ENCODE measurements at places on chromosomes 4 and X. TPM values are rescaled to one million over a fixed set of nuclear protein-coding genes. Genes with fewer than 3 reads are reported as not detected.

SLC26A1 gene
- 0.28 TPM for total RNA-seq

SRD5A3 gene
- 6.2 TPM for total RNA-seq

GLUD2 gene
- total RNA-seq: 1.00 TPM

MAML3 gene
- total RNA-seq: 0.37 TPM

FMR1NB gene
- not detected for total RNA-seq

CNKSR2 gene
- total RNA-seq: 1.6 TPM

PNMA3 gene
- total RNA-seq: 0.28 TPM

ENOX2 gene
- total RNA-seq: 8.0 TPM

MAGEA4 gene
- total RNA-seq: not detected

MAGEC2 gene
- total RNA-seq: 0.14 TPM

IKBKG gene
- total RNA-seq: 13.7 TPM

INTU gene
- 5.7 TPM for total RNA-seq

PNMA5 gene
- not detected for total RNA-seq

DGAT2L6 gene
- total RNA-seq: not detected

TMEM150C gene
- 0.65 TPM for total RNA-seq

PPM1K gene
- total RNA-seq: 10.1 TPM

CFI gene
- 6.9 TPM for total RNA-seq

RBM41 gene
- total RNA-seq: 11.8 TPM

CT55 gene
- total RNA-seq: not detected

AP1AR gene
- 23.6 TPM for total RNA-seq

AWAT1 gene
- total RNA-seq: not detected

UGT2A1 gene
- total RNA-seq: not detected

RRH gene
- 0.09 TPM for total RNA-seq

PRR32 gene
- not detected for total RNA-seq

ADH7 gene
- not detected for total RNA-seq

PIN4 gene
- 22.2 TPM for total RNA-seq

BEX2 gene
- 1.3 TPM for total RNA-seq

GPC3 gene
- 1.9 TPM for total RNA-seq

CLIC2 gene
- total RNA-seq: 3.9 TPM

UGT8 gene
- total RNA-seq: not detected

TBC1D9 gene
- 26.5 TPM for total RNA-seq

CFAP47 gene
- total RNA-seq: under 0.01 TPM

USP17L24 gene
- not detected for total RNA-seq

UGT2B15 gene
- total RNA-seq: not detected

GLRA2 gene
- total RNA-seq: not detected

FGFBP1 gene
- not detected for total RNA-seq

ODAPH gene
- not detected for total RNA-seq

ZGRF1 gene
- 3.6 TPM for total RNA-seq

DRD5 gene
- total RNA-seq: not detected

PTPN13 gene
- 37.3 TPM for total RNA-seq

POU4F2 gene
- not detected for total RNA-seq

ATOH1 gene
- total RNA-seq: not detected

GPRIN3 gene
- under 0.01 TPM for total RNA-seq

BEND2 gene
- not detected for total RNA-seq

POU3F4 gene
- not detected for total RNA-seq

C4orf50 gene
- total RNA-seq: not detected

PSAPL1 gene
- not detected for total RNA-seq

IQCM gene
- not detected for total RNA-seq

C1GALT1C1 gene
- total RNA-seq: 28.2 TPM

FAM184B gene
- under 0.01 TPM for total RNA-seq

GLA gene
- total RNA-seq: 23.6 TPM

EXOC1L gene
- not detected for total RNA-seq

All from smooth muscle cell of bladder (primary cell).